Stimulated activated CD8-positive, alpha-beta memory T cell treated with anti-CD3 and anti-CD28 coated beads, Interleukin-2, amount 100 ng/mL, for 48 hours (primary cell): ENCODE measurements at places on chromosomes 13 and 19.

DNA sequence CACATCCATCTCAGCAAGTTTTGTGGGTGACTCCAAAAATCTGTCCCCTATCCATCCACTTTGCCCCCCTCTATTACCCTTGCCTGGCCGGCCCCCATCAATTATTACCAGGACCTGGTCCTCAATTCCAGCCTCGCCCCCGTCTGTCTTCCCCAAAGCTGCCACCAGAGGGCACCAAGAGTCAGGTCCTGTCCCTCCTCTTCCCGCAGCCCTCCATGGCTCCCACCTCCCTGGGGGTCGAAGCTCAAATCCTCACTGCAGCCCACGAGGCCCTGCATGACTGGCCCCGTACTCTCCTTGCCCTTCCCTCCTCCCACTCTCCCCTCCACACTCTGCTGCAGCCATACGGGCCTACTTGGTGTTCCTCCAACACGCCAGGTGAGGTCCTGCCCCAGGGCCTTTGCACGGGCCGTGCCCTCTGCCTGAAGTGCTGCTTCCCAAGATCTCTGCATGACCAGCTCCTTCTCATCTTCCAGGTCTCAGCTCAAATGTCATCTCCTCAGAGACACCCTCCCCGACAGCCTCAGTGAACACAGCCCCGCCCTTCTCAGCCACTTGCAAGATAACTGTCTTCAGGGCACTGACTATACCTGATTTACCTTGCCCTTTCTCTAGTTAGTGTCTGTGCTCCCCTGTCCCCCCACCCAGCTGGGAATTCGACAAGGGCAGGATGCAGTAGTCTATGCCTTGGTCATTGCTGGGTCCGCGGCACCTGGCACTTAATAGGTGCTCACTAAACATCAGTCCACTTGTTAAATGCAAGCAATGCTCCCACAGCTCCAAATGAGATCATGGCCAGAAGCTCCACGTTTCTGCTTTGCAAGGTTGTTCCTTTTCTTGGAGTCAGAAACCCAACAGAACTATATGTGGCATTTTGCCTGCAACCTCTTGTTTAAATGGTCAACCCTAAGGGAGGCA lies 16.8 kb upstream of the SEMA6B start:
- peak; percentile 69 for DNase-seq

- no peak for DNase-seq
These were observed 27.3 kb upstream of the ZSCAN5A start for GRCh38 chr19:56341948-56342347.

- DNase-seq = no peak
These were observed 31.9 kb downstream of the SGCG start for GRCh38 chr13:23212671-23213070.

DNA sequence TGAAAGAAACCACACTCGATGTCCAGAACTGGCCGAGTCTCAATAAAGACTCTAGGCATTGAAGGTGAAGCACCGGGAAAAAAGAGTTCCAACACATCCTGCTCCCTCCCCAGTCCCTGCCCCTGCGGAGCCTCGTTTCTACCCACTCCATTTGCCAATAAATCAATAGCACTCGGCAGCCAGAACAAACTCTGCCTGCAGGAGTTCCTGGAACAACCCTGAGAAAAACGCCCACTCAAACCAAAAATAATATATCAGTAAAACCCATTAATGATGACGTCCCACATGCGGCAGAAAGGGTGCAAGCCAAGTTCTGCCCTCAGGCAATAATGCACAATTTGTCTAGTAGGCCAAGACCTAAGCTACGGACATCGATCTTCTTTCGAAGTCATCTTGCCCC lies 41.0 kb downstream of the PDCD5 start:
- no peak for DNase-seq

DNA sequence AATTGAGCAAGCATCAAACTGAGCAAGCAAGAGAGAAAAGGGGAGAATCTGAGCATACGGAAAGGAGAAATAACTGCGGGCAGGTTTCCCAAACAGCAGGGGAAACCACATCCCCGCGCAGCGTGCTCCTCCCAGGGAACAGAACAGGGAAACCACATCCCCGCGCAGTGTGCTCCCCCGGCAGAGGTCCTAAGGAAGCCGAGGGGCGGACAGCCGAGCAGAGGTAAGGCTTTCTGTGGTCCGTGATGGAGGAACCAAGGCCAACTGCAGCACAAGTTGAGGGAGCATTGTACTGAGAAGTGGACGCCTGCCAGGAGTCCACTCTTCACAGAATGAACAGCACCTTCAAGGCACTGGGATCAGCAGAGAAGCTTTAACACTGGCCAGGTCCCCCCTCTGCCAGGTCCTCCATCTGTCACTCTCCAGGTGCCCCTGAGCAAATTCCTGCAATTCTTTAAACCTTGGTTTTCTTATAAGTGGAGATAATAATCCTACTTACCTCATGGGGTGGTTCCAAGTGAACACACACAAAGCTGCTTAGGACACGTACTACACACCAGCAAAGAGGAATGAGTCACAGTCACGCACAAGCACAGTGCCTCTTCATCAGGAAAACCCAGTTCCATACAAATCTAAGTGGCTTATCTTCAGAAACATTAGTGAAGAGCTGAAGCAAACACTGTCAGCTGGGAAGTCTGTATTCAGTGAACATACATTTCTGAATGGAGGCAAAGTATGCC lies 23.0 kb upstream of the LAMP1 start:
- DNase-seq = no peak

GRCh38 chr19:50651174-50651573 lies 1.9 kb downstream of the C19orf81 start:
- no peak for DNase-seq

- no peak for DNase-seq
These were observed 34.9 kb upstream of the UQCRFS1 start for GRCh38 chr19:29247872-29248271.

GRCh38 chr13:22964245-22964966 lies 216.4 kb upstream of the SGCG start:
- DNase-seq = no peak

DNA sequence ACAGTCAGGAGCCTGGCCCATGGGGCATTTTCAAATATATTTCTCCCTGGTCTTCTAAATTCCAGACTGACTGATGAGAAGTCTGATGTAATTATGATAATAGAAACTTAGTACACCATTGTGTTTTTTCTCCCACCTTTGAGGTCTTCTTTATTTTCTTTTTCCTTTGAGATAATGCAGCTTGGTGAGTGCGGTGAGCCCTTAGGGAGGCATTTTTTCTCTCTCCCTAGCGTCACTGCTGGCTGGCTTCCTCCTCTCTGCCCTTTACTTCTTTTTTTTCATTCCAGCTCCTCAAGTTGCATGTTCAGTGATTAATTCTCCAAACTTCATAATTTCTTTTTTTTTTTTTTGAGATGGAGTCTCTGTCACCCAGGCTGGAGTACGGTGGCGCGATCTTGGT lies 12.8 kb upstream of the CDC42EP5 start:
- no peak for DNase-seq

DNA sequence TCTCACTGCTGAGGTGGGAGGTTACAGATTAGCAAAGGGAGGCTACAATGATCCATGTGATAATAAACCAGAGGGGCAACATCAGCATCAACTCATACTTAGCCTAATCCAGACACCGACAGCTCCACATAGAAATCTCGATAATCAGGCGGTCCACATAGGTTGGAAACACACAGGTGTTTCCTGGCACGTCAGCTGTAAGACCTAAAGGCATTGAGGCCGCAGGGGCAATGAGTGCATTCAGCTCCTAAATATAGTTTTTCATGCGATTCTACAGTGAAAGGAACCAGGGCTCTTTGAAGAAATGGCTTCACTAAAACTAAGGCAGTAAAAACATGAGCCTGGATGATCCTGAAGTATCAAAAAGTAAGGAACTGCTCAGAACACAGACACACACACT lies 19.3 kb downstream of the PLPP2 start:
- DNase-seq = no peak

DNA sequence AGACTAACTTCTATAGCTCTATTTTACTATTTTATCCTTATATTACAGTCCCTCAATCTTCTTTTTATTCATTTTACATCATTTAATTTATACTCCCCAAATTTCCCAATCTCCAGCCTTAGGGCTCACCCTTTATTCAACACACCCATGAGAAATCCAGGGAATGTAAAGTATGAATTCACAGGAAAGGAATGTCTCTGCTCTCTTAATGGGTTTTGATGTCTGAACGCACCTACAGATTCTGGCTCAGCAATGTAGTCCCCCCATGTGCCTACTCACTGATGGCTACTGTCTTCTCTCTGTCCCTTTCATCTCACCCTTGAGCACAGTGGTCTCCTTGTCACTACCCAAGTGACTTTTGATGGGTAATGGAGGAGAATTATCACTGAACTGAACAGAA lies 32.8 kb downstream of the TNFSF13B start:
- DNase-seq = no peak

- no peak for DNase-seq
These were observed 20.9 kb downstream of the TECR start for GRCh38 chr19:14550201-14550754.

- DNase-seq = no peak
These were observed 81.3 kb downstream of the URI1 start for GRCh38 chr19:30023330-30023729.

- DNase-seq = no peak
These were observed 26.7 kb downstream of the KCTD15 start for GRCh38 chr19:33823341-33823740.

GRCh38 chr19:50030225-50030624 lies 4.4 kb downstream of the ZNF473 start:
- no peak for DNase-seq

- DNase-seq = no peak
These were observed 2.5 kb upstream of the TTC9B start for GRCh38 chr19:40220674-40221073.

DNA sequence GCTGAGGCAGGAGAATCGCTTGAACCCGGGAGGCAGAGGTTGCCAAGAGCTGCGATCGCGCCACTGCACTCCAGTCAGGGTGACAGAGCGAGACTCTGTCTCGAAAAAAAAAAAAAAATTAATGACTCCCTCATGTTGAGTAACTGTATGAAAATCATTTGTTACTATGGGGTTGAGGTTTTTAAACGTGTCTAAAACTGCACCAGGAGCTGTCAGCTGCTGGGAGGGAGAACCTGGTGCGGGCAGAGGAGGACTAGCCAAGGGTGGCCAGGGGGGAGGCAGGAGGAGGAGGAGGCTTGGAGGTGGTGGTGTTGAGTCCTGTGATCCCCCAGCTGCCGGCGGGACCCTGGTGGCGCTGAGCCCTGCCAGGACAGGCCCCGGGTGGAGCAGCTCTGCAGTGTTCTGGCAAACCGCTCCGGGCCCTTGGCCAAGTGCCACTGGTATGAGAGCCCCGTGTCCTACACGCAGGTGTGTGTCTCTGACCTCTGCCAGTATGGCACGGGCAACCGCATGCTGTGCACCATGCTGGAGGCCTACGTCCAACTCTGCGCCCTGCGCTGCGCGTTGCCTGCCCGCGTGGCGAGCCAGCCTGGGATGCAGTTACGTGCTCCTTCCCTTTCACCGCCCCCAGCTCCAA lies 17.1 kb upstream of the FXYD3 start:
- DNase-seq = no peak

- no peak for DNase-seq
These were observed 1064.4 kb downstream of the UQCRFS1 start for GRCh38 chr19:28148554-28148953.

DNA sequence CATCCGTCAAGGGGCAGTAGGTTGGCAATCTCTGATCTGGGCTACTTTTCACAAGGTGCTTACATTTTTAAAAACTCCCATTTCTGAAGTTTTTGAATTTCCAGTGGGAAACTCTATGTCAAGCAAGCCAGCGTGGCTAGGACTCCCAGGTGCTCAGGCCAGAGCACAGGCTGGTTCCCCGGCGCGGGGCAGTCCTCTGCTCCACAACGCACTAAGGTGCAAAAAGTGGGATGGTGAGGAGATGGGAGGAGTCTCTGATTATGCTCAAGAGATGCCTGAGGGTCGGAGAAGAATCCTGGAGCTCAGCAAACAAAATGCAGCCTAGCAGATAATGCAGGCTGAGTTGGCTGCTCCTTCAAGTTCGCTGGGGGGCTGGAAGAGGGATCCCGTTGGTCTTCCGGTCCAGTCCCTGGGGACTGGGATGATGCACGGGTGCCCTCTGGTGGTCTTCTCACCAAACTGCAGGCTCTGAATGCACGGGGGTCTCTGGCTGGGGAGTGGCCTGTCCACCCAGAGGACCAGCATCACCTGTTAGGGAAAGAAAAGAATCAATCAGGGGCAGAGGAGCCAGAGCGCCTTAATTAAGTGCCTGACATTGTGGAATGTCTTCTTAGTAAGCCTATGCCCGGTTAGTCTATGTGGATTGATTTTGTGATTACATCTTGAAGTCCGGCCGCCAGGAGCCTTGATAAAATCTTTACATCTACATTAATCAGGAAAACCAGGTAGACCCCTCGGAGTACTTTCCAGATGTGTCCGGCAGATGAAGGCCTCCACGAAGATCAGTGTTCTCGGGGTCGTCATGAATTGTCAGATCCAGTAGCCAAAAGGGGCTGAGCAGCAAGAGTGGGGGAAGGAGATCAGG lies 244.4 kb upstream of the MAB21L1 start:
- peak; percentile 30 for DNase-seq

- no peak for DNase-seq
These were observed 63.8 kb downstream of the SCEL start for GRCh38 chr13:77599351-77599750.

DNA sequence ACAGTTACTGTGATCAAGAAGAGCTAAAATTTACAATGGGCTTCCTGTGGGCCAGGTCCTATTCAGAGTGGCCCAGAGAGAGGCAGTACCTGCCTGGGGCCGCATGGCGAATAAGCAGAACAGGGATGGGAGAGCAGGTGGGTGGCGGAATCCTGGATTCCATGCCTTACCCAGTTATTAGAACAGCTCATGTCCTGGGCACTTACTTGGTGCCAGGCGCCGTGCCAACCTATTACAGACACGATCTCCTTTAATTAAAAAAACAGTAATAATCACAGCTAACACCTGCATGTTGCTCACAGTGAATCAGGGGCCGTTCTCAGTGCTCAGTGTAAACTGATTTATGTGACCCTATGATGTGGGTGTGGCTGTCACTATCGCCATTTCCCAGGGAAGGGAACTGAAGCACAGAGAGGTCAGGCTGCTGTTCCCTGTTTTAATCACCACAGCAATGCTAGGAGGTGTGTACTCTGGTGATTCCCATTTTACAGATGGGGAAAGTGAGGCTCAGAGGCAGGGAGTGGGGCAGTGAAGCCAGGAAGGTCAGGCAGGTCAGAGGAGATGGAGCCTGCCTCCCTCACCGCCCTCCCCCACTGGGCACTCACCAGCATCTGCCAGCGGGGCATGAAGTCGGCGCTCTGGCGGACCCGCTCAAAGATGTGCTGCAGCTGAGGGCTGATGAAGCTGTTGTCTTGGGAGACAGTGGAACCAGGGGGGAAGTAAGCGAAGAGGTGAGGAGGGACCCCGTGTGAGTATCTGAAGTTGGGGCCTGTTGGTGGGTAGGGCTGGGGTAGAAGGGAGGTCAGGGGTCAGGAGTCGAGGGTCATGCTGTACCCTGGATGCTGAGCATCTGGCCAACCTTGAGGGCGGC lies 12.0 kb downstream of the COQ8B start:
- DNase-seq = no peak

DNA sequence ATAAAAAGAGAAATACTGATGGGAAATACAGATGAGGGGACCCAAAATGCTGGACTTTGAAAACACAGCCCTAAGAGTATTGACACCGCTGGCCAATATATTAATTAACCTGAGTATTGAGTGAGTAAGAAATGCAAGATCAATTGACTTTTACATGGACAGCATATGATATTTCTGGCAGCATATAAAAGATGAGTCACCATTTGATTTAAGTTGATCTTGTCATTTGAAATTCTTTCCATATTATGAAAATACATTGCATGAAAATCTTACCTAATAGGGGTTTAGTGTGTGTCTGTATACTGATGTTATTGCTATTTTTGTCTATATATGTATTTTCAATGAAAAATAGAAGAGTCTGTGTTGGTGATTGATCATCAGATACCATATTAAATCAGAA lies 619.6 kb downstream of the KCTD12 start:
- no peak for DNase-seq

- DNase-seq = no peak
These were observed at the start of gene CBARP for GRCh38 chr19:1237754-1238368. Gene CBARP (minus strand): TSS chr19:1238005. CDS start chr19:1236100, 1,905 bp downstream.
